Uterus (tissue), 4 donors: ENCODE measurements at places on chromosomes 3 and 15. TPM values are rescaled to one million over a fixed set of nuclear protein-coding genes. Genes with fewer than 3 reads are reported as not detected.

DNA sequence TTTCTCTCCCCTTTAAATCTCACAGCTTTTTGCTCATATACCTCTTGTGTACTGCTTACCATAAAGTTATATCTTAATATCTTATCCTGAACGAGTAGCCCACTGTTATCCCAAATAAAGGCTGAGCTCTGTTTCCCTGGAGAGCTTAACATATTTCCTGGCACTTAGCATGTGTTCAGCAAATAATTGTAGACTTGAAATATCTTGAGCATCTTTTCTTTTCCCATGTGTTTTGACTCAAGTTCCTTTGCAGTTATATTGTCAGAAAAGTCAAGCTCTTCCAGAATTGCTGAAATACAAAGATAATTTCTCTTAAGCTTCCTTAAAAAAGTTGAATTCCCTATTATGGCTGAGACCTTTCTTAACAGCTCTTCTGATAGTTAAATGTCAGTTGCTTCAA lies 150.5 kb downstream of the LPP start:
- DNase-seq: no peak

- no peak for DNase-seq
Observed at GRCh38 chr3:83218383-83219200, 1457.1 kb upstream of the GBE1 start.

- DNase-seq: no peak
Observed at GRCh38 chr3:61997101-61997500, 376.2 kb downstream of the FEZF2 start.

DNA sequence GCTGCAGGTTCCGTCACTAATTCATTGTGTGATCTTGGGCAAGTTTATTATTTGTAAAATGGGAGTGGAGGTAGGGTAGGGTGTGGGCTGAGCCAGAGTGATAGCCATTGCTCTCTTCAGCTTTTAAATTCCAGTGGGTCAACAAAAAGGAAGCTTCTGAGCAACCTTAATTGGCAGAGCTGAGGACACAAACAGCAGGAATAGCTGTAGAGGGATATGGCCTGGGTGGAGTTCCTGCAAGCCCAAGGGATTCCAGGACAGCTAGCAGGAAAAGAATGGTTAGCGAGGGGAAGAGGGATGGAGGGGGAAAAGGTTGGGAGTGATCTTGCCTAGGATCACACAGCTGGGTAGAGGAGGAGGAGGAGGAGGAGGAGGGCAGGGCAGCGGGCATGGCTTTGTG lies 11.4 kb downstream of the CCK start:
- DNase-seq: no peak

GRCh38 chr15:60551147-60551780 lies 72.3 kb upstream of the ICE2 start:
- DNase-seq: no peak

- DNase-seq: no peak
Observed at GRCh38 chr15:66069751-66070150, 183.8 kb downstream of the MEGF11 start.

DNA sequence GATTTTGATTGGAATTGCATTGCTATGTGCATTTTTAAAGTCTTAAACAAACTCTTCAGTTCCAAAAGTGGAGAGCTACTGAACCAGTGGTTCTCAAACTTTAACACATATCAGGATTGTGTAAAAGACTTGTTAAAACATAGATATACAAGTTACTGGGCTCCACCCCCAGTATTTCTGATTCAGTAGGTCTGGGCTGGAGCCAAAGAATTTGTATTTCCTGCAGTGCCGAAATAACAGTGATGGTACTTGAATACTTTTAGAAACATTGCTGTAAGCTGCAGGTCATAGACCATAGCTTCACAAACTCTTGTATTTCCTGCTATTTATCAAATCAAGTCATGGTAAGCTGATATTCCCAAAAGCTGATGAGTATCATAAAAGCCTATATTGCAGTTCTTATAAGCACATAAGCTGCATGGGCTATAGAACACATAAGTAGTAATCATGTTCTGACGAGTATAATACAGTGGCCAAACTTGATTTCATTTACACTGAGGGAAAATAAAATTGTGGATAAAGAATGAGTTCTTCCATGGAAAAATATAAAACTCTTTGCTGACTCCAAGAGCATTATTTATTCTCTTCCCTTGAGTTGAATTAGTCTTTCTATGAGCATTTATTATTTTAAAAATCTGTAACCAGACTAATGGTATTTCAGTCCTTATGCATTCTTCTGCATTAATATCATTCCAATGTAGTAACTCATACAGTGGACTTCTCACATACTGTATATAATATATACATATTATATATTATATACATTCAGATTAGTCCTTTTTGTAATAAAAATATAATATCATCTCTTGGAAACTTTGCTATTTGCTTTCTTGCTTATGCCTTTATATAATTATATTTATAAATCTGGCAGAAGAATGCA lies 550.5 kb upstream of the AGTR1 start:
- no peak for DNase-seq

The GOLGA6L4 gene
- 7.4 TPM for total RNA-seq

The PLSCR4 gene
- total RNA-seq: 64.7 TPM

DNA sequence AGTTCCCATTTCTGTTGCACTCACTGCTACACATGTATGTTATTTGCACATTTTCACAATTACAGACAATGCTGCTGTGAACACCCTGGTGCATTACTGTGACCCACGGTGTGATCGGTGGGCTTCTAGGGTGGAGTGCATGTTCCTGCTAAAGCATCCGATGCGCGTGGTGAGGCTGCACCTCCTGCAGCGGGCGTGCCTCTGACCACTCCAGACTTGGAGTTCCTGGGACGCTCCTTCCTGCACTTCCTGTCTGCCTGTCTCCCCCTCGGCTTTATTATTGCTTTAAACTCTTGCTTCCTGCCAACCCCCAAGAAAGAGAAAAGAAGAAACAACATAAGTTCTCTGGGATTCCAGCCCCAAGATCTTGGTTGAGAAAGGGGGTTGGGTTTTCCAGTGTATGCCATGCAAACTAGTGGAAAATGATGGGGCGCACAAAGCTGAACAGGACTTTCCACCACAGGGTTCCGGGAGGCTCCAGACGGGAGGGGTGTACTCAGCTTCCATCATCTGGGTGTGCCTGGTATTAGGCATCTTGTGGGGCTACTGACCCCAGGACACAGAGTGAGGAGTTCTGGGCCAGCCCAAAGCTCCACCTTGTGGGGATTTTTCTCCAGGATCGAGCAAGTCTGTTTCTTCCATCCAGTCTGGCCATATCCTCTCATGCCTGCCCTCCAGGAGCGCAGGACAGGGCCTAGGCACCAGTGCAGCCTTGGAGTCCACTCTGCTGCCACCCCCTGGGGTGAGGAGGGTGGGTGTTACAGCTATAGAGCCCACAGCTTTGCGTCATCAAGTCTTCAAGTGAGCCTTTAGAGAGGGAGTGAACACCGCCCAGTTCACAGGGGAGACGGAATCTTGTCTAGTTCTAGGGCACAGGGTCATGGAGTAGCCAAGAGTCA lies 11.2 kb downstream of the RPL32 start:
- DNase-seq: no peak

DNA sequence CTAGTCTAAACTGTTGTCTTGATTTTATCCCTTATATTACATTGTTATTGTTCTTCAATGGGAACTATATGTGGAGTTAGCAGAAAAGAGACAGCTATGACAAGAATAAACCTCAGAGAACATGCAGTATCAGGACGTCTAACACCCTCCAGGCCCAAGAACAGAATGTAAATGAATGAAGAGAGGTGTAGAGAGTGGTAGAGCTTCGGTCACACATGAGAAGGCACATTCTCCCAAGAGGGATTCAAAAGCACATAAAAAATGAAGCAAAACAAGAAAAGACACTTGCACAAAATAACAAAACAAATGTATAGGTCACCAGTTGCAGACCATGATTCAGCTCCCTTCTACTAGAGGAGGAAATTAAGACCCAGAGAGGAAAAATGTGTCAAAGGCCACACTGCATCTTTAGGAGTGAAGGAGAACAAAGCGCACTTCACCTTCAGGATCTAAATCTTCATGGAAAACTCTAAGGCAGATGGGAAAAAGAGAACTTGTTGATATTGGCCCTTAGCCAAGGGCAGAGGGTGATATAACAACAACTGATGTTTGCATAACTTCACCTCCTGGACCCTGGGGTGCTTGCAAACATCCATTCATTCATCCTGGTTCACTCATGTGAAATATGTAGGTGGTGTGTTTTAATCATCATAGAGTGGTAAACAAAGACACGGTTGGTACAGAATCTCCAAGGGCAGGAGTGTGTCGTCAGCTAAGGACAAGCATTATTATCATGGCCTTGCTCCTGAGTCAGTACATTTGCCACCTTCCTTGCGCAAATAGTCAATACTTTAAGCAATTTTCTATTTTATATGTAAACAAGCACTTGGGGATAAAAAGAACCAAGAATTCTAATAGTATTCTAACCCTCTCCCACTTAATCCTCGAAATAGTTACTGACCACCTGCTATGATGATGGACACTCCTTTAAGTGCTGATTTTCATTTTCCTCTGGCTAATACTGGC lies 8.8 kb downstream of the NEK10 start:
- DNase-seq: no peak

- no peak for DNase-seq
Observed at GRCh38 chr3:148964809-148965208, 26.5 kb upstream of the GYG1 start.
